ENCODE measurements at places on chromosomes 1 and 21.

GRCh38 chr1:164578479-164579200 lies 19.7 kb downstream of the PBX1 start:
- no peak for DNase-seq

- peak; percentile 92 for DNase-seq
Observed at GRCh38 chr1:153565529-153566374, at the start of gene S100A2. Gene S100A2 (minus strand): TSS chr1:153565844. CDS start chr1:153563877, 1,967 bp downstream.

DNA sequence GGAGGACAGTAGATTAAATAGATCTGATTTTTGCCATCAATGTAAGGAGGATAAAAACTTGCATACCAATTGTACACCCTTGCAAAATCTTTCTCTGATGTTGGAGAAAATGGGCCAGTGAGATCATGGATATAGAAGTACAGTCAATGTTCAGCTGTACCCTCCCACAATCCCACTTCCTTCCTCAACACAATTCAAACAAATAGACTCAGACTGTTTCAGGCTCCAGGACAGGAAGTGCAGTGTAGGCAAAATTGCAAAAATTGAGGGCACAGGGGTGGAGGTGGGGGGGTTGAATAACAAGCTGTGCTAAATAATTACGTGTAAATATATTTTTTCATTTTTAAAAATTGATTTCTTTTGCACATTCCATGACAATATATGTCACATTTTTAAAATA lies 3.9 kb upstream of the IFI44 start:
- DNase-seq, result no peak

- no peak for DNase-seq
Observed at GRCh38 chr1:118084400-118084799, 100.6 kb downstream of the SPAG17 start.

- no peak for DNase-seq
Observed at GRCh38 chr1:45334308-45335245, 5.4 kb upstream of the TOE1 start.

DNA sequence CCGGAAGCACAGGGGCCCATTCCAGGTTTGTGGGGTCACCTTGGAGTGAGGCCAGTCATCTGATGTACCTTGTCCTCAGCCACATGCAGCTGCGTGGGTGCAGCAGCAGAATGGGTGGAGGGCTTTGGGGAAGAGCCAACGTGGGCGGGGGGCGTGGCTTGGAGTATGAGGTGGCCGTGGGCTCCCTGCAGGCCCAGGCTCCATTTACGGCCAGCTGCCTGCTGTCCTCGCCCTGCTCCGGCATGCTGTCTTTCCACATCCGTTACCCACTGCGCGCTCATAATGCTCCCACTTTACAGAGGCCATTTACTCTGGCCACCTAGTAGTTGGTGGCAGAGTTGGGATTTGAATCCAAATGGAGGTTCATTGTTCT lies 27.8 kb upstream of the TINAGL1 start:
- no peak for DNase-seq

DNA sequence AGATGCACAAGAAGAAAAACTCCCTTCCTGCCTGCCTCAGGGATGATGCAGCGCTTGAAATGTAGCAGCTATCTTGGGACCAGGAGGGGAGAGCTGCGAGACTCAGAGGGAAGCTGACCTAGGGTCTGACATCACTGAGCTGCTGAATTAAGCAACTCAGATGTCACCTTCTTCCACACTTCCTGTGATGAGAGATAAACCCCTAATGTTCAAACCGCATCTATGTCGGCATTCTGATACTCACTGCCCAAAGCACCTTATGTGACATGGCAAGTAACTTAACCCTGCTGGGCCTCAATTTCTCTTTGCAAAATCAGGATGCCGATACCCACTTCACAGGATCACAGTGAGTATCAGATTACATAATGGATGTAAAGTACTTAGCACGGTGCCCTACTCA lies 9.1 kb upstream of the AK2 start:
- DNase-seq, result no peak

GRCh38 chr1:32813941-32814739 lies 3.0 kb downstream of the YARS1 start:
- peak; percentile 16 for DNase-seq

GRCh38 chr1:35931446-35932157 lies 697 bp downstream of the AGO3 start:
- DNase-seq, result peak; percentile 3

DNA sequence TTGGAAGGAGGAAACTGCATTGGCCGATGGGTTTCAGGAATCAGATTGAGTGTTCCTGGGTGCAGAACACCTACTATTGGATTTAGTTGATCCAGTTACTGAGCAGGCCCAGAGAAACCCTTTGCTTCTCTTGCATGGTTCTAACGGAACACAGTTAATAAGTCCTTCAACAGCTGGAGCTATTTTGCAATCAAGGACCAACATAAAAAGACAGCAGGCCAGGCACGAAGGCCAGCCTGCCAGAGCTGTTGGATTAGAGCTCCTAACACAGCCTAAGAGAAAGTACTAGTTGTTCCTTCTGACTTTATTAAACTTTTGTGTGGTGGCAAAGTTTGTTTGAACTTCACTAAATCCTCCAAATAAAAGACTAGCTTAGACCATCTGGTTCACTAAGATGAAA lies 148.0 kb upstream of the LMO4 start:
- DNase-seq, result no peak

GRCh38 chr21:14591882-14592281 lies 45.8 kb upstream of the SAMSN1 start:
- DNase-seq, result peak; percentile 49

DNA sequence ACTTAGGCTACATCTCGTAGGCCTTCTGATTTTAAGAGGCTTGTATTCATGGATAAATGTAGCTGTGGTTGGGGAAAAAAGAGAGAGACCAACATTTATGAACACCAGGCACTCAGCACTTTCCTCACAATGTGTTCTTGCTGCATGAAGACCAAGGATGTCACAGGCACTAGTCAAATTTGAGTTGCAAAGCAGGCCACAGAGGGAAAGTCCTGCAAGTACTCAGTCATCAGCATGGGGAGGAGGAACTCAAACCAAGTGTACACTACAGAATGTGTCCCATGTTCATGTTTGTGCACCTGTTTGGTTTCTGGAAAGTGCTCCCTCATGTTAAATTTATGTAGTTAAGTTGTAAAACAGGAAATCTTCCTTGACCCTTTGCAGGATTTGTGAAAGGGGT lies 8.7 kb upstream of the MAP3K7CL start:
- no peak for DNase-seq

GRCh38 chr1:60222360-60223115 lies 149.0 kb upstream of the C1orf87 start:
- DNase-seq, result peak; percentile 11

DNA sequence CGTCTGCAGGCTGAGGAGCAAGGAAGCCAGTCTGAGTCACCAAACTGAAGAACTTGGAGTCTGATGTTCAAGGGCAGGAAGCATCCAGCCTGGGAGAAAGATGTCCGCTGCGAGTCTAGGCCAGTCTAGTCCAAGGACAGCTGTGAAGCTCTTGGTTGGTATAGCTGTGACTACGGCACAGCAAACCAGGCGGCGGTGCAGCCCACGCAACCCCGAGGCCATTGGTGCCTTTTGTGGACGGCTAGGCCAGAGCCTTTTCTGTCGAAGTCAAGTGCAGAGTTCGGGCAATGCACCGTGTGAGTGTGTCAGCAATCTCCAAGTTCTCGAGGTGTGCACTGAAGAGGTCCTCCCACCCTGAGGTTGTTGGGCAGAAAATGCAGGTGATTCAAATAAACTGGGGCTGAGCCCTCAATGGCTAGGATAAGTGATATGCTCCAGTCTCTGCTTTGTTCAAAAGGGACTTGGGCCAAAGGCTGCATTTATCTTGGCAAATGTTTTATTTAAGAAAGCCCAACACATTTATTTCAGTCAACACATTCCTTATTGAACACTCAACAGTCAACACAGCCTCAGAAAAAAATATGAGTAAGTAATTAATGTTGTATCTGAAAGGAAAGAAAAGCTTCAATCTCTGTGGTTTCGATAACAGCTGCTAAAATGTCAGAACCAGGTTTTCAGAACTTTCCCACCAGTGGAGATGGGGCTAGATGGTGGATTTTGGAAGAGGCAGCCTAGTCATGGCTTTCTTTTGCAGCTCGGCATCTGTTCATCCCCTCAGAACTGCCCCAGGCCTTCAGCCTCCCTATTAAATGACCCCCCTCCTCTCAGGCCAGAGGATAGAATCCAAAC lies 78.1 kb upstream of the COX20 start:
- peak; percentile 71 for DNase-seq

DNA sequence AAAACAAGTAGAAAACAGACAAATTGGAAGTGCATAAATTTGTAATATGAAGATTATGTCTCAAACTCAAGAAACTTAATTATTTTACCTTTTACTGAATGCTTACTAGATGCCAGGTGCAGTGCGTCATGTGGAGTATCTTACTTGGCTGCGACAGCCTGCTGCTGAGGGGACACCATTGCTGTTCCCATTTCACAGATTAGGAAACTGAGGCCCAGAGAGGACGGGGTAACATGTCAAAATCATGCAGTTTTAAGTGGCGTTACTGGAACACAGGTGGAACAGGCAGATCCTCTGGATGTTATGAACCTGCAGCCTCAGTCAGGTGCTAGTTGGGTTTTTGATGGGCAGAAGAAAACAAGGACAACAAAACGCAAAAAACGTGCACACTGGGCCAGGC lies 7.3 kb upstream of the DHRS3 start:
- no peak for DNase-seq

GRCh38 chr1:16116625-16117024 lies 39.2 kb downstream of the EPHA2 start:
- no peak for DNase-seq

DNA sequence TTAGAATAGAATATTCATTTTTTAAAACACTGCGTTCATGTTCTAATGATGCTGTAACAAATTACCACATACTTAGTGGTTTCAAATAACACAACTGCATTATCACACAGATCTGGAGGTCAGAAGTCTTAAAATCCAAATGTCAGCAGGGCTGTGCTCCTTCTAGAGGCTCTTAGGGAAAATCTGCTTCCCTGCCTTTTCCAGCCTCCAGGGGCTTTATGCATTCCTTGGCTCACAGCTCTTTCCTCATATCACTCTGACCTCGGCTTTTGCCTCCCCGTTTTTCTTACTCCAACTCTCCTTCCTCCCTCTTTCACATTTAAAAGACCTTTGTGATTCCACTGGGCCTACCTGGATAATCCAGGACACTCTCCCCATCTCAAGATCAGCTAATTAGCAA lies 18.6 kb upstream of the FMN2 start:
- DNase-seq, result no peak

GRCh38 chr1:220326578-220326977 lies 54.3 kb upstream of the RAB3GAP2 start:
- DNase-seq, result peak; percentile 75

DNA sequence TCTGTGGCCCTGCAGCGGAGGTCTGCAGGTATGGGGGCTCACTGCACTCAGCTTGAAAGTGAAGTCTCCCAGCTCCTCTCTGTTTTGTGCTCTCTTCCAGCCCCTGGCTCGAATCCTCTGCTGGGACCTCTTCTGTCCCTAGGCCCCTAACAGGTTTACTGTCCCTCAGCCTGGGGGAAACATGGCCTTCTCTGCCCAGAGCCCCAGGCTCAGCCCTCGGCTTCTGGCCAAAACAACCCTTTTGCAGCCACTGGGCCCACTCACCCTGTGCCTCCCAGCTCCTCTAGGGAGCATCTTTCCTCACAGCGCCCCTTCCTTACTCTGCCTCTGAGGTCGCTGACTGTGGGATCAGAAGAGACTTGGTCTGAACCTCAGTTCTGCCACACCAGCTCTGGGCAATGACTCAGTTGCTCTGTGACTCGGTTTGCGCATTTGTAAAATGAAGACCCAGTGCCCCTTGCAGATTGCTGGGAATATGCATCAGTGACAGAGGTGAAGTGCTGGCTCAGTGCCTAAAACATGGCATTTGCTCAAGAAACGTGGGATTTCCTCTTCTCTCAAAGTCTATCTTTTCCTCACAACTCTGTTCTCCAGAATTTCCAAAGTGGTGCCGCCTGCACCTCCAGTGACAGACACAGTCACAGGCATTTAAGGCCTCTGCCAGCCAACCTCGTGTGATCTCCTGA lies 26.5 kb upstream of the TENT5C start:
- DNase-seq, result no peak

GRCh38 chr1:90826024-90826423 lies 108.9 kb upstream of the BARHL2 start:
- no peak for DNase-seq

GRCh38 chr1:89827330-89827729 lies 6.5 kb downstream of the LRRC8D start:
- DNase-seq, result no peak
